ENCODE measurements at places on chromosomes 11 and 22.

DNA sequence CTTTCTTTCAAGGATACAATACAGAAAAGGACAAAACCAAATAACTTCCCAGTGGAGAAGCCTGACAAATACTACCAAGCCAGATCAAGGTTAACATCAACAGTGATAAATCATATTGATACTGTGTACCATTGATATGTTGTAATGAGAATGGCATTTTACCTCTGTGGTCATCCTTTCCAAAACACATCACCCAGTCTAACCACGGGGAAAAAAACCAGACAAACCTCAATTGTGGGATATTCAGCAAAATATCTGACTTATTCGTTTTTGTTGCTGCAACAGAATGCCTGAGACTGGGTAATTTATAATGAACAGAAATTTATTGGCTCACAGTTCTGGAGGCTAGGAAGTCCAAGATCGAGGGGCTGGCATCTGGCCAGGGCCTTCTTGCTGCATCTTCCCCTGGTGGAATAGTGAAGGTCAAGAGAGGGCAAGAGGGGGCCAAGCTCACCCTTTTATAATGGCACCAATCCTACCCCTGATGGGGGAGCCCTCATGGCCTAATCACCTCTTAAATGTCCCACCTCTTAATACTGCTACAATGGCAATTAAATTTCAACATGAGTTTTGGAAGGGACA lies 66.1 kb downstream of the FAM76B start:
- peak; percentile 73 for DNase-seq

DNA sequence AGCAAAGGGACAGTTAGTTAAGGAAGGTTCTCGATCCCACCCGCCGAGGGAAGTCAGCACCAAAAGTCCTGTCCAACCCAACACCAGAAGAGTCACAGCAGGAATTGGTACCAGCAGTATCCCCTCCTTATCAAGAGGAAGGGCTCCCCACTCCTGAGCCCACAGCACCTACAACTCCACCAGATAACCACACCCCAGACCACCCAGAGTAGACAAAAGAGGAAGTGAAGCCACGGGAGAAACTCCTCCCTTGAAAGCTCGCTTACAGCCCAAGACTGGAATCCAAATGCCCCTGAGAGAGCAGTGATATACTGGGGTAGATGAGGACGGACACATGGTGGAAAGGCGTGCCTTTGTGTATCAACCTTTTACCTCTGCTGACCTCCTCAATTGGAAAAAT lies 7.3 kb upstream of the CD5 start:
- no peak for DNase-seq

GRCh38 chr22:21642584-21643448 lies 714 bp downstream of the SDF2L1 start:
- DNase-seq: peak; percentile 74

- no peak for DNase-seq
Measured at GRCh38 chr11:113188371-113188834, 126.0 kb upstream of the TTC12 start.

DNA sequence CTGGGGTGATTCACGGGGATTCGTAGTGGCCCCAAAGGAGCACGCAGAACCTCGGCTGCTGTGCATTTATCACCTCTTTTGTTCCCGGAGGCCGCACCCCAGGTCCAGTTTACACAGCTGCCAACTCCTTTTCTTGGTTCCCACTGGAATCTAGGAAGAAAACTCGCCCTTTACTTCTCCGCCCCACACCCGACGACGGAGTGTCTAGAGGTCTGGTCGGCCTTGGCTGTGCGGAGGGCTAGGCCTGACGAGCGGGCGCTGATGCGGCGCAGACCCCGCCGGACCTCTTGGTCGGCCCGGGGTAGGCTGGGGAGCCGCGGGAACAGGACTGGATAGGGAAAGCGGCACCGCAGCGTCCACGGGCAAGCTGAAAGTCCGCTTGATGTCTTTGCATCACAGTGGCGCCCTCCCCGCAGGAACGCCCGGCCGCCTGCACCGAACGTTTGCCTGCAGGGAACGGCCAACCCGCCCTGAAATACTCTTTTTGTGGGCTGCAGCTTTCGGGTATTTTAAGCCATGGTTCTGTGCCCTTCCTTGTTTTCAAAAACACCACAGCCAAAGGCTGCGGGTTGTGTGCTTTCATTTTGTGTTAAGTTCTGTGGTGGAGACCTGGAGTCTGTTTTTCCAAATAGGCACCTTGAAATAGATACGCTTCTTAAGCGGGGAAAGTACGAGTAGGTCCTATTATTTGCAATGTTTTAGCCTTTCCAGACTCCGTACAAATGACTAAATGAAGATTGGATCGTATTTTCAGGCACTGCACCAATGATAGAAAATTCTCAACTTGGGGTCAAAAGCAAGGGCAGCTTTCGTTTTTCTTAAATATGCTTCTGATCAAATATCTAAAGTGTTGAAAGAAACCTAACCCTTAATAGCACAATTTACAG lies 829 bp upstream of the ZBED5 start:
- DNase-seq: no peak

DNA sequence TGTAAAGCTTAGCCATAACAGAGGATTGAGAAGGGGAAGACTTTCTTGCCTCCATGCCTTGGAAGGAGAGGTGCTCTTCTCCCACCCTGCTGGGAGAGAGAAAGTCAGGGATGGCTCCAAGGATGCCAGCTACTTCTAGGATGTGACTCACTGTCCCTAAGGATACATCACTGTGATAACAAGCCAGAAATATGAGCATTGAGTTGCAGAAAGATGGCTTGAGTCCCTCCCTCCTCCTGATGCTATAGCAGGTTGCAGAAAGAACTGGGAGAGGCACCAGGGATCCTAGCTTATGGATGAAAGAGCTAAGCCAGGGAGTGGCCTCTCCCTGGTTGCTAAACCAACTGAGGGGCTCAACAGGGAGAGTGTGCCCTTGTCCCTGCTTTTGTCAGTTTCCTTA lies 27.8 kb upstream of the FJX1 start:
- DNase-seq: no peak

DNA sequence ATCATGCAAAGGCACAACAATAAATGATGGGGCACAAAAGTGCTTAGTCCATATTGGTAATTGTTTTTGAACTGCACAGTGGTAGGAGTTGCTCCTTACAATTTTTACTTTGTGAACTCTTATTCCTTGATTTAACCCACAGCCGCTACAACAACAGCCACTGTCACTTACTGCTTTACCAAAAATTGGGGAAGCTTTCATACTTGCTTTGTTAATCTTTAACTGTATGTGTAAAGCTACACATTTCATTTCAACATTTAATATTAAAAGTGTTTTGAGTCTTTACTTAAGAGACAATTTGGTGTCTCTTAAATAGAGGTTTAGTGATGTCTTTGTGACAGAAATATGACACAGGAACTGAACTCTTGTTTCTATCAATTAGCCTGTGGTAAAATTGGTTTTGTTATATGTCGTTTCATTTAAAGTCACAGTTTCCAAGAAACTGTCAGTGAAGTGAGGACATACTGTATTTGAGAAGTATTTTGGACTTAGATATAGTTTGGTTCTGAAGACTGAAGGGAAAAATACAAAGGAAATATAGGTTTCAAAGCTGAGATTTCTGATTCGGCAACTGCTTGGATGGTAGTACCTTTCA lies 6.5 kb upstream of the IL18BP start:
- no peak for DNase-seq

GRCh38 chr11:80778432-80778831 lies 1337.6 kb upstream of the TENM4 start:
- no peak for DNase-seq

GRCh38 chr11:71991494-71991893 lies 7.2 kb upstream of the IL18BP start:
- DNase-seq: no peak

GRCh38 chr22:38218661-38219622 lies 17.1 kb downstream of the MAFF start:
- peak; percentile 98 for DNase-seq

GRCh38 chr22:24706732-24707469 lies 67.6 kb downstream of the PIWIL3 start:
- DNase-seq: no peak

GRCh38 chr11:114367244-114367957 lies 32.9 kb downstream of the C11orf71 start:
- DNase-seq: peak; percentile 50

DNA sequence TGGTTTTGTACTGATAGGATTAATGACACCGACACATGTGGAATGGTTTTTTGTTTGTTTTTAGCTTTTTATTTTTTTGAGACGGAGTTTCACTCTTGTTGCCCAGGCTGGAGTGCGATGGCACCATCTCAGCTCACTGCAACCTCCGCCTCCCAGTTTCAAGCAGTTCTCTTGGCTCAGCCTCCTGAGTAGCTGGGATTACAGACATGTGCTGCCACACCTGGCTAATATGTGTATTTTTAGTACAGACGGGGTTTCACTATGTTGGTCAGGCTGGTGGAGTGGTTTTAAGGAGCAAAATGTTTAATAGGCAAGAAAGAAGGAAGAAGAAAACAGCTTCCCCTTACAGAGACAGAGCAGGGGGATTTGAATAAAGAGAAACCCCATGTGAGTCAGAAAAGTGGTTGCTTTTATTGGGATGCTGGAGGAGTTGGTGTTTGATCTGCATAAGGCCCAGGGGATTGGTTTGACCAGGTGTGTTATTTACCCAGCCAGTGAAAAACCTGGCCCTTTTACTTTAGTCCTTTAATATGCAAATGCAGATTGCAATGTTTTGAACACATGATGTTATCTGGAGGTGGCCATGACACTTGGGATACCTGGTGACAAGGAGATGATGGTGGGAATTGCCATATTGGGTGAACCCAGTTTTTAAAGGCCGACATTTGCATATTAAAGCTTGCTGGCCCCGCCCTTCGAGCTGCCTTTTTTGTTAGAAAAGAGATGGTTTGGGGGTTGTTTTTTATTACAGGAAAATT lies 24.3 kb downstream of the SUSD2 start:
- no peak for DNase-seq

GRCh38 chr22:32621656-32622003 lies 147.0 kb downstream of the FBXO7 start:
- DNase-seq: no peak

GRCh38 chr22:48934446-48934845 lies 893.2 kb downstream of the BRD1 start:
- no peak for DNase-seq

DNA sequence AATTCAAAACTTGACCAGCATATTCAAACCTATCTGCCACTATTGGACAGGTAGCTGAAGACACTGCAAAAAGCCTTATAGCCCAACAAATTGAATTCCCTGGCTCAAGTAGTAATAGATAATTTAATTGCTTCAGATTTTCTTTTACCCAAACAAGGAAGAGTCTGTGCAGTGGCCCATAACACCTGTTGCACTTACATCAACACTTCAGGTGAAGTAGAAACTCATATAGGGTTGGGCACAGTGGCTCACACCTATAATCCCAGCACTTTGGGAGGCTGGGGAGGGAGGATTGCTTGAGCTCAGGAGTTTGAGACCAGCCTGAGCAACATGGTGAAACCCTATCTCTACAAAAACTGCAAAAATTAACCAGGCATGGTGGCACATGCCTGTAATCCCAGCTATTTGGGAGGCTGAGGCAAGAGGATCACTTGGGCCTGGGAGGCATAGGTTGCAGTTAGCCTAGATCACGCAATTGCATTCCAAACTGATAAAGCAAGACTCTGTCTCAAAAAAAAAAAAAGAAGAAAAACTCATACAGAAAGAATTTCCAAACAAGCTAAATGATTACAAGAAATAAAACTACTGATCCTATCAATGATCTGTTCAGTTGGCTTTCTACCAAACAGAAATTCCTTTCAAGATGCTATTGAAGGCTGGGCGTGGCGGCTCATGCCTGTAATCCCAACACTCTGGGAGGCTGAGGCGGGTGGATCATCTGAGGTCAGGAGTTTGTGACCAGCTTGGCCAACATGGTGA lies 9.5 kb downstream of the FOLR3 start:
- peak; percentile 21 for DNase-seq

DNA sequence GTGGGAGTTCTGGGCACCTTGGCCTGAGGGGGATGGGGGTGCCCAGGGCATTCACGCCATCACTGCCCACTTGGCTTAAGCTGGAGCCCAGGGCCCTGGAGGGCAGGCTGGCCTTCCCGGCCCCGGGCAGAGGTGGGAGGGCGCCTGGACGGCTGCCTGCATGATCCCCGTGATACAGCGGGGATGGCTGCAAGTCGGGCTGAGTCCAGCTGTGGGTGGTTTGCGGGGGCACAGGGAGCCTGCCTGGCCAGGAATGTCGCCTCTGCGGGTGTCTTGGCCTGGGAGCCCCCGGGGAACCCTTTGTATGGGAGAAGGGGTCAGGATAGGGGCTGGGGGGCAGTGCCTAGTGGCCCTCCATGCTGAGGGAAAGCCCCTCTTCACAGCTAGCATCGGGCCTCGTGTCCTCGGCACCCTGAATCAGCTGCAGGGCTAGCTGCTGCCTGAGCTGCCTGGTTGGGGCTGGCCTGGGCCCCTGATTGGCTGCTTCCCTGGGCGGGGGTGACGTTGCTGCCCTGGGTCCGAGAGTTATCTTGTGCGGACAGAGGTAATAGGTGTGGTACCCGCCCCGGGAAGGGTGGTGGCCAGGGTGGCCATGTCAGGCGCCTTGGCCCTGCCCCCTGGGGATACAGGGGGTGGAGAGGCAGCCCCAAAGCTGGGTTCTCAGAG lies 8.3 kb downstream of the BRSK2 start:
- no peak for DNase-seq

DNA sequence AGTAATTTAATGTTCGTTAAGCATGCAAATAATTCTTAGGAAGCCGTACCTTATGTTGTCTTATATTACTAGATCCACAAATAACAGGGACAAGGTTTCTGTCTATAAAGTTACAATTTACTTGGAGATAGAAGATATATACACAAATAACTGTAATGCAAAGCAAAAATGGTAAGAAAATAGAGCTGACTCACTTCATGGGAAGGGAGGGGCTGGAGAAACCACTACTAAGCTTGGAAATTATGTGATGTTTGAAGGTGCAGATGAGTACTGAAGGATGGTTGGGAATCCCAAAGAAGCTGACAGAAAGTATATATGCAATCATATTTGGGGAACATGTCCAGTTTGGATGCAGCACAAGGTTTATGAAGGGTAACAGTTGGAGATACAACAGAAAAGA lies 4.0 kb downstream of the NPAT start:
- DNase-seq: peak; percentile 18

GRCh38 chr11:78715639-78716311 lies 141.1 kb upstream of the NARS2 start:
- DNase-seq: peak; percentile 95

DNA sequence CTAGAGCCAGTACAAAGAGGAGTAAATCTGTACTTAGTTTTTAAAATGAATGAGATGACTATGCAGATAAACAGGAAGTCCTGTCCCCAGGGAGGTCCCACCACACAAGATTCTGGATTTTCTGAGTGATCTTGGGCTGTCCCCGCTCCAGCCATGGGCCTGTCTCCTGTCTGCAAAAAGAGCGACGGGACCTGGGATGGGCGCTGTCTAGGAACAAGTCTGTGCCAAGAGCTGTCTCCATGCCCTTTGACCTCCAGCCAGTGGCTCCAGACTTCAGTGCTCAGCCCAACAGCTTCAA lies 6.0 kb downstream of the CSNK1E start:
- no peak for DNase-seq

GRCh38 chr11:112156956-112157766 lies 6.7 kb downstream of the IL18 start:
- DNase-seq: peak; percentile 98

GRCh38 chr22:24553597-24554312 lies 1.2 kb downstream of the GUCD1 start:
- DNase-seq: no peak
